A549 treated with Hydrocortisone at 1 μM for 4 hours (cell line): ENCODE measurements at places on chromosomes 2 and 18. TPM values are rescaled to one million over a fixed set of nuclear protein-coding genes. Genes with fewer than 3 reads are reported as not detected.

The CNRIP1 gene
- total RNA-seq = 1.7 to 2.1 TPM (median 1.8 TPM) in 5 replicates

The SMYD5 gene
- 53.8 to 62.2 TPM (median 56.3 TPM) in 5 replicates for total RNA-seq

The ABCB6 gene
- total RNA-seq = 21.9 to 29.4 TPM (median 27.3 TPM) in 5 replicates

The RGPD3 gene
- total RNA-seq = 0.06 to 0.23 TPM (median 0.17 TPM) in 5 replicates

The IL1R2 gene
- total RNA-seq = 0.92 to 1.5 TPM (median 1.1 TPM) in 5 replicates

The VRK2 gene
- total RNA-seq = 26.1 to 36.1 TPM (median 28.2 TPM) in 5 replicates

The RBM44 gene
- total RNA-seq = 0.16 to 0.30 TPM (median 0.21 TPM) in 5 replicates

The GPD2 gene
- 16.1 to 35.3 TPM (median 19.9 TPM) in 5 replicates for total RNA-seq

The REG3A gene
- not detected in 5 replicates for total RNA-seq

The EGR4 gene
- total RNA-seq = 0.13 to 0.33 TPM (median 0.15 TPM) in 5 replicates

The VWA3B gene
- 0.15 to 0.29 TPM (median 0.26 TPM) in 3 of 5 replicates, not detected in the others for total RNA-seq

The ATP6V1B1 gene
- total RNA-seq = 1.9 to 3.6 TPM (median 2.5 TPM) in 5 replicates

The GPBAR1 gene
- total RNA-seq = 0.14 to 0.29 TPM (median 0.18 TPM) in 5 replicates

The TFCP2L1 gene
- total RNA-seq = 18.4 to 26.2 TPM (median 22.4 TPM) in 5 replicates

The CELF4 gene
- total RNA-seq = 0.03 TPM in 1 of 5 replicates, not detected in the others

The SMARCAL1 gene
- total RNA-seq = 13.9 to 16.6 TPM (median 15.7 TPM) in 5 replicates

The MC2R gene
- not detected in 5 replicates for total RNA-seq

The KIAA2012 gene
- total RNA-seq = not detected in 5 replicates

The LGALSL gene
- 11.1 to 13.9 TPM (median 12.3 TPM) in 5 replicates for total RNA-seq

The CD207 gene
- total RNA-seq = not detected in 5 replicates

The ASTL gene
- total RNA-seq = not detected in 5 replicates

The FSHR gene
- total RNA-seq = not detected in 5 replicates

The NETO1 gene
- not detected in 5 replicates for total RNA-seq

The GALNT13 gene
- 5.9 to 12.4 TPM (median 9.1 TPM) in 5 replicates for total RNA-seq

The GALNT14 gene
- total RNA-seq = 43.9 to 46.3 TPM (median 45.4 TPM) in 5 replicates

The SNRNP27 gene
- total RNA-seq = 45.4 to 69.0 TPM (median 53.1 TPM) in 5 replicates

The MAP3K19 gene
- total RNA-seq = not detected in 5 replicates
